GM12891 (cell line): ENCODE measurements at places on chromosomes 3 and 15.

DNA sequence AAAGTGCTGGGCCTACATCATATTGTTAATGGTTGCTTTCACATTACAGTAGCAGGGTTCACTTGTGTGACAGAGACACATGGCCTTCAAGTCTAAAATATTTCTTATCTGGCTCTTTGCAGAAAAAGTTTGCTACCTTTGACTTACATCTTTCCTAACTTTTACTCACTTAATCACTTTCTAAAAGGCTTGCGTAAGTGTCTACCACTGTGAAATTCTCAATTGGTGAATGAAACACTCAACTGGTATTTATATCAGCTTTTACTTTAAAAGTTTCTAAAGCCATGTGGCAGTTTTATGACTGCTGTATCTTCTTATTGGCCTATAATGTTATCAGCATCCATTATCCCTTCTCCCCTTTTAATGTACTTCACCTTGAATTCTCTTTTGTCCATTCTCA is 554.5 kb downstream of the ZIC1 start:
- no peak for DNase-seq

- DNase-seq, result no peak
Observed at GRCh38 chr3:52684184-52684583, 1.5 kb downstream of the PBRM1 start.

DNA sequence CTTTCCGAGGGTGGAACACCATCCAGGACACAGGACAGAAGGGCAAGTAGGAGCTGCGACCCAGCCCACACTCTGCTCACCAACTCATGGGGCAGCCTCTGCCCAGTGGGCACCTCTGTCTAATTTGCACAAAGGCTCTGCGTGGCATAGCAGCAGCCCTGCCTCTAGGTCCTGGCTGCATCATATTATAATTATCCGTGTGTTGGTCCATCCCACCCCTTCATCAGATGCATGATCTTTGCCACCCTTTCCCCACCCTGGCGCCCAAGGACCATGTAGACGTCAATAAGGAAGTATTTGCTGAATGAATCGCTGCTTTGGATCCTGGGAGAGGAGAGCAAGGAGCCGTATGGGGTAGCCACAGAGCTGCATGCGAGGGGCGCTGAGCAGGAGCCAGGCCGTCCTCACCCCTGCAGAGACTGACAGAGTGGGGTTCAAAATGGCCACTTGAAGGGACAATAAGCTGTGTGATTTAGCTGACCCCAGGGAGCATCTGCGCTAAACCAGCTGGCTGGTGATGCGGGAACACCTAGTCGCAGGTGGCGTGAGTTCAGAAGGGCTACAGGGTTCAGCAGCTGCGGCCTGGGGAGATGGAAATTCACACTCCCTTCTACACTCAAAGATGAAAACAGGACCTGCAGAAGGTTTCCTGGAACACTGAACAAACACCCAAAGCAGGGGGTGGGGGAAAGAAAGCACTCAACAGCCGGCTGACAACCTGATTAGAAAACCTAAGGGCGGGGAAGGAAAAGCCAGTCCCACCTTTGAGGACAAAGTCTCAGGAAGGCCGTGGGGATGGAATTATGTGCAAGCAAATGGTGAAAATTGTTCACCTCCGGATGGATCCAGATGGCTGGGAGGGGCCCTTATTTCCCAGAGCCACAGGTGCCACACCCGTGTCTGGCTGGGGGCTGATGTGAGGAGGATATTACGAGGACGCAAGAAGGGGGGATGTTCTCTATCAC is 6.4 kb downstream of the MGLL start:
- DNase-seq, result no peak

GRCh38 chr3:7001370-7001769 is 140.5 kb downstream of the GRM7 start:
- DNase-seq, result no peak

- DNase-seq, result no peak
Observed at GRCh38 chr3:155519078-155519477, 225.6 kb upstream of the STRIT1 start.

GRCh38 chr3:52118156-52118875 is 35.9 kb downstream of the POC1A start:
- DNase-seq, result no peak
